CD4-positive, alpha-beta T cell treated with Interleukin-10 for 1 hour (primary cell): ENCODE measurements at places on chromosomes 5 and 9.

- DNase-seq: peak; percentile 52
Observed at GRCh38 chr5:90932052-90932699, 373.6 kb downstream of the ADGRV1 start.

DNA sequence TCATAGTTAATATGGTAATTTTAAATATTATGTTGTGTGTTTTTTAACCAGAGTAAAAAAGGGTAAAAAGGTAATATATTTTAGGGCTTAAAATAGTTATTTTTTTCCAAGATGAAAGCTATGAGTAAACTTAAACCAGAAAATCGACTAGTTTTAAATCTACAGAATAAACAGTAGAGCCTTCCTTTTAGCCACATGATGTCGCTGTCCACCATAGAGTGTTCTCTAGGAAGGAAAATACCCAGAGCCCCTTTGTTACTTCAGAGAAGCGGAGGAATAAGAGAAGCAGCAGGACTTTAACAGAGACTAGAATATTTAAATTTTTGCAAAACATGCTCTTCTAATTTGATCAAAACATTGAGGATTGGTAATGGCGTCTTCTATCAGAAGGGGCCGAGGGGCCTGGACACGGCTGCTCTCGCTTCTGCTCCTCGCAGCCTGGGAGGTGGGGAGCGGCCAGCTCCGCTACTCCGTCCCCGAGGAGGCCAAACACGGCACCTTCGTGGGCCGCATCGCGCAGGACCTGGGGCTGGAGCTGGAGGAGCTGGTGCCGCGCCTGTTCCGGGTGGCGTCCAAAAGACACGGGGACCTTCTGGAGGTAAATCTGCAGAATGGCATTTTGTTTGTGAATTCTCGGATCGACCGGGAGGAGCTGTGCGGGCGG, at the start of gene PCDHA2:
Gene PCDHA2, plus strand, starts transcription at position 258 of the 664 bp plus-strand sequence.
- DNase-seq: no peak

DNA sequence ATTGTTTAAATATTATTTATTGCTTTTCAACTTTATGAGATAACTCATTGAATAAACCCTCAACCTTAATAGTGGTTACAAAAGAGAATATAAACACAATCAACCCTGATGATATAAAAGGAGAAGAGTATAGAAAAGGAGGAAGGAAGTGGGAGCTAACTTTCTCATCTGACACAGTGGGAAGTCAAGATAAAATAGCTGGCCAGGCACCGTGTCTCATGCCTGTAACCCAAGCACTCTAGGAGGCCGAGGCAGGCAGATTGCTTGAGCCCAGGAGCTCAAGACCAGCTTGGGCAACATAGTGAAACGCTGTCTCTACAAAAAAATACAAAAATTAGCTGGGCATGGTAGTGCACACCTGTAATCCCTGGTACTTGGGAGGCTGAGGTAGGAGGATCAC, 93.5 kb downstream of the PPP2R2B start:
- DNase-seq: no peak

GRCh38 chr9:130483371-130483971, 38.7 kb downstream of the ASS1 start:
- no peak for DNase-seq

- no peak for DNase-seq
Observed at GRCh38 chr9:2785060-2785950, 58.6 kb downstream of the PUM3 start.
